Activated T-cell treated with anti-CD3 and anti-CD28 coated beads, Interleukin-2, amount 50 U/mL, for 4 hours (primary cell): ENCODE measurements at places on chromosomes 7 and 10. TPM values are rescaled to one million over a fixed set of nuclear protein-coding genes. Genes with fewer than 3 reads are reported as not detected.

DNA sequence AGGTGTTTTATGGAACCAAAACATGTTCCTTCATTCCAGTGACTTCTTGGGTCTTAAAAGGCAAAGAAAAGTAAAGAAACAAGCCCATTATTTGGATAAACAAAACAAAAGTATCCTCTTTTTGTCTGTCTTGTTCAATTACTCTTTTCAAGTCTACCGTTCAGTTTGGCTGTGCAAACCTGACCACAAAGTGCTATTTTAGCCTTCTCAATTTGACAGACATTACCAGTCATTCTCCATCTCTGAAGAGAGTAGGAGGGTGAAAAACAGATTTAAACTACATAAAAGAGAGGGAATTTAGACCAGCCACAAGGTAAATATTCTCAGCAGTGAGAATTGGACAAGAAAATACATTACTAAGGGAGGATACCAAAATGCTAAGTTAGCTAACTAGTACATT is 145.2 kb downstream of the GRM3 start:
- DNase-seq, result no peak

- no peak for DNase-seq
These were observed 752 bp downstream of the THSD7A start for GRCh38 chr7:11831156-11831735.

GRCh38 chr7:20019757-20020432 is 197.3 kb downstream of the MACC1 start:
- DNase-seq, result no peak

GRCh38 chr7:28081016-28081415 is 99.6 kb downstream of the JAZF1 start:
- no peak for DNase-seq

GRCh38 chr10:52464368-52465124 is 150.5 kb downstream of the DKK1 start:
- DNase-seq, result no peak

- peak; percentile 94 for DNase-seq
These were observed 135.2 kb upstream of the KCTD7 start for GRCh38 chr7:66493235-66494205.

GRCh38 chr7:71746006-71746405 is 614.1 kb downstream of the GALNT17 start:
- DNase-seq, result no peak

- no peak for DNase-seq
These were observed 597.8 kb upstream of the MGMT start for GRCh38 chr10:128869101-128869749.

GRCh38 chr10:49174261-49174925 is 13.8 kb downstream of the TMEM273 start:
- no peak for DNase-seq

- peak; percentile 44 for DNase-seq
These were observed 116.8 kb upstream of the PRSS1 start for GRCh38 chr7:142632271-142633134.

CYP2E1 gene
- total RNA-seq, result 0.69 TPM

FLNC gene
- total RNA-seq, result 0.33 TPM

SMURF1 gene
- total RNA-seq, result 17.1 TPM

PON1 gene
- 0.46 TPM for total RNA-seq

SPDYE8 gene
- not detected for total RNA-seq
